ENCODE measurements at places on chromosomes 7 and 10.

DNA sequence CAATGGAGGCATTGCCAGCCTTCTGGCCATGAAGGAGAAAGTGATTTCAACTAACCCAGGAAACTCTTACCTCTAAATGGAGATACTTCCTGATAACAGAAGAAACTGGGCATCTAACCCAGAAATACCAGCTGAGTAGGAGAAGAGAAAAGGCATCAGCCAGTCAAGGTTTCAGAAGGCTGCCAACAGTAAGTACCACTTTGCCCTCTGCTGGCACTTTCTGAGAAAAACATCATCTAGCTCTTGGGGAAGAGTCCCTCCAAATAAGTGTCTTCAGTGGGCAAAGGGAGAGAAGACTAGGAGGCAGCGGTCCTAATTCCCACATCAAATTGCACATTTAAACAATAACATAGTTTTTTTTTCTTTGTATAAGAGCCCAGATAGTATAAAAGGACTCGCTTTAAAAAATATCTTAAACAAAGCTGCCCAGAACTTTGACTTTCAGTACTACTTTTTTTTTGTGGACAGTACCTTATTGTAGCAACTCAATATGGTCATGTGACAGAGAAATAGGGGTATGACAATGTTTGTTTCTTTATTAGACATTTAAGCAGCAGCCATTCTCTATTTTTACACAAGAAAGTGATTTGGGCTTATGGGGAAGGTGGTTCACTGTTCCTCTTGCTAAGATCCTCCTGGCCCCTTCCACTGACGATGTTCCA is 157.3 kb downstream of the CTTNBP2 start:
- no peak for DNase-seq

GRCh38 chr7:140053812-140054539 is 8.8 kb downstream of the PARP12 start:
- no peak for DNase-seq

GRCh38 chr7:34107276-34107675 is 201.9 kb downstream of the BMPER start:
- no peak for DNase-seq

DNA sequence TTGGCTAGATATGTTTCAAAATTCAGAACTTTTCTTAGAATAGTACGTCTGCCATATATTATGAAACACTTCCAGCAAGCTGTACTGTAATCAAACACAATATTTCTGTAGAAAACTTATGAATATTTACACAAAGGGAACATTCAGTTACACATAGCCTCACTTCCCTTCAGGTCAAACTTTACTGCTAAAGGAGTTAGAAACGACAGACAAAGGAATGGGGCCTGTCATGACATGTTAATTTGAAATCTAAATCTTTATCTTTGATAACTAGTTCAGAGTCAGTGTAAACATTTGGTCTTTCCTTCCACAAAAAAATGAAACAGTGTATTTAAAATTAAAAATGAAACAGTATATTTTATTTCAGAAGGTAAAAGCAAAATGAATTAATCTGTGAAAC is 1.0 kb upstream of the CROT start:
- no peak for DNase-seq

GRCh38 chr7:3861941-3862340 is 560.9 kb downstream of the SDK1 start:
- no peak for DNase-seq

DNA sequence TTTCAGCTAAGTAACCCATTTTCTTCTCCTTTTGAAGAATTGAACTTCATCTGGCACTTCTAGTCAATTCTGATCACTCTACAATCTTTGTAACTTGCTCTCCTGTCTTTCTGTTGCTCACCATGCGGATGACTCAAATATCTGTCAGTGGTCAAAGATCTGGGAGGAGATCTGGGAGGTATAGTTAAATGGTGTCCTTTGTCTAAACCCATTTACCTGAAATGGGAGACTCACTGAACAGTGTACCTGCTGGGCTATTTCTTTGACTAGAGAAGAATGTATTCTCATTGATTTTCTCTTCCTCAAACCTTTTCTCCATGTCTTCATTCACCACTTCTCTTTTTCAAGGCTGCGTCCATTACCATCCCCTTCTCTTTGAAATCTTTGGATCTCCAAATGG is 42.0 kb upstream of the PCLO start:
- DNase-seq = no peak

DNA sequence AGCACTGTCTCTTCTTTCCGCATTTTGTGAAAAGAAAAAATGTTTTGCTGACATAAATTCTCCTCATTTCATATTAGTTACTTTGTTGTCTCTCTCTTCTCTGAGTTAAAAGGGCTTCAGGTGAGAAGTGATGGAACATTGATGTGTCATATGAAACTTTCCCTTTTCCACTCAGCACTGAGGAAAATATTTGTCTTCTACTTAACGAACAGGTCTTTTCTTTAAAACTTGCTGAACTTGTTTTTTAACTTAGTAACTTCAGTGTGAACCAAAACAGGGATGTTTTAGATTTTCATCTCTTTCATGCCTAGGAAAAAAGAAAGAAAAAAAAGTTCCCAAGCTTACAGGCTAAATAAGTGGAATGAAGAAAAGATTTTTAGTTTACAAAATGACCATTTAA is 19.0 kb upstream of the TSPAN12 start:
- DNase-seq = no peak

- DNase-seq = no peak
Observed at GRCh38 chr7:47912332-47912731, 35.9 kb downstream of the PKD1L1 start.

GRCh38 chr10:121158988-121159579 is 307.9 kb downstream of the WDR11 start:
- no peak for DNase-seq

- DNase-seq = no peak
Observed at GRCh38 chr10:21827308-21827707, 176.2 kb downstream of the DNAJC1 start.
